IPS-NIHi11 (cell line): ENCODE measurements at places on chromosomes 6 and 20.
A peak's percentile ranks its signal among the peaks of the same experiment; 100 is the strongest.

DNA sequence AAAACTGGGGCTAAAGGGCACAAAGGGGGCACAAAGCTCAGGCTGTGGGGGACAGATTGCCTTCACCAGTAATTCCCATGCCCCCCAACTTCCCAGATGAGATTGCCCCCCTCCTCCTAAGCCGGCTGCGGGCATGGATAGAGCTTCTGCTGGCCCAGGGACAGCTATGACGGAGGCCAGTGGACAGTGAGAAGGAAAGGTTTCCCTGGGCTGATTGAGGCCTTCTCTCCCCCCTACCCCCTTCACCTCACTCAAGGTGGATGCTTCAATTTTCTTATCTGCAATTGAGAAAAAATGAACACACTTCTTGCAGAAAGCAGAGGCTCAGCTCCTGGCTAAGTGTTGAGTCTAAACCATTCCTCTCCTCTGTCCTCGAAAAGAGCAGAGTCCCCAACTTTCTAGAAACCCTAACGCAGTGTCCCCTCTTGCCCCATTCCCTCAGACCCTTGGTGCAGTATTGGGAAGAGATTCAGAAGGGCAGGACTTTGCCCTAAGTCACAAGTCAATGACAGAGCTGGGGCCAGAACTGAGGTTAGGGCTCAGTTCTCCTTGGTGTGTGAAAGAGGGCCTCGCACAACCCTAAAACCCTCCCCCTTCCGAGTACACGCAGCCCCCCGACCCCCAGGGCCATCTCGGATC lies 808 bp downstream of the SDC4 start:
- no peak for DNase-seq

- DNase-seq, result no peak
Observed at GRCh38 chr6:153525998-153526397, 394.9 kb upstream of the RGS17 start.

DNA sequence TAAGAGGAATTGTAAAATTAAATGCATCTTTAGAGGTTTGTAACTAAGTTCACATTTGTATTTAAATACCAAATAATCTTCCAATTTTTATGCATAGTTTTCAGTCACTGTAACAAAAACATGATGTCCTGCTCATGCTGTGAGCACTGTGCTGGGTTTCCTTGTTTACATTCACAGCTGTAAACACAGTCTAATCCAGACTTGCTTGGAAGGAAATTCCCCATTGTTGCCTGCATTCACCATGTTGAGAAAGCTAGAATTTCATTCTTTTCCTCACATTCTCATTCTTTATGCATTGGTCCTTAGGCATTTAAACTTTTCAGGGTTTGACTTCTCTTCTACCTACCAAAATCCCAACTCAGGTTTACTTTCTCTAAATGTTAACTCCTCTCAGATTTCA lies 242.0 kb upstream of the TBX18 start:
- DNase-seq, result peak; percentile 29

- DNase-seq, result no peak
Observed at GRCh38 chr20:14724036-14724435, 386.6 kb upstream of the FLRT3 start.

- no peak for DNase-seq
Observed at GRCh38 chr6:44050872-44051505, 76.3 kb downstream of the MRPL14 start.

DNA sequence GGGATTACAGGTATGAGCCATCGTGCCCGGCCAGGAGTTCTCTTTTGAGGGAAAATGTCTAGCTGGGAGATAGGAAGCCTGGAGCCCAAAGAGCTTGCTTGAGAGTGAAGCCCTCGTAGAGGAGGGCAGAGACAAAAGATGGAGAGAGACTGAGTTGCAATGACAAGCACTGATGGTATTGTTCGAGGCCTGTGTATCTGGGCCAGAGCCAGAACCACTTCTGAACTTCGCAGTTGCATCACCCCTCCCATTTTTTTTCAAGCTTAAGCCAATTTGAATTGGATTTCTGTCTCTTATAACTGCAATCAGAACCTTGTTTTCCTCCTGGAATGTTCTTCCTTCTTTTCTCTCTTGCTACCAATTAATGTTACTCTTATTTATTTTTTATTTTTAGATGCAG lies 83.1 kb downstream of the KCNB1 start:
- DNase-seq, result no peak

- DNase-seq, result no peak
Observed at GRCh38 chr6:164570801-164571200, 738.6 kb downstream of the C6orf118 start.

DNA sequence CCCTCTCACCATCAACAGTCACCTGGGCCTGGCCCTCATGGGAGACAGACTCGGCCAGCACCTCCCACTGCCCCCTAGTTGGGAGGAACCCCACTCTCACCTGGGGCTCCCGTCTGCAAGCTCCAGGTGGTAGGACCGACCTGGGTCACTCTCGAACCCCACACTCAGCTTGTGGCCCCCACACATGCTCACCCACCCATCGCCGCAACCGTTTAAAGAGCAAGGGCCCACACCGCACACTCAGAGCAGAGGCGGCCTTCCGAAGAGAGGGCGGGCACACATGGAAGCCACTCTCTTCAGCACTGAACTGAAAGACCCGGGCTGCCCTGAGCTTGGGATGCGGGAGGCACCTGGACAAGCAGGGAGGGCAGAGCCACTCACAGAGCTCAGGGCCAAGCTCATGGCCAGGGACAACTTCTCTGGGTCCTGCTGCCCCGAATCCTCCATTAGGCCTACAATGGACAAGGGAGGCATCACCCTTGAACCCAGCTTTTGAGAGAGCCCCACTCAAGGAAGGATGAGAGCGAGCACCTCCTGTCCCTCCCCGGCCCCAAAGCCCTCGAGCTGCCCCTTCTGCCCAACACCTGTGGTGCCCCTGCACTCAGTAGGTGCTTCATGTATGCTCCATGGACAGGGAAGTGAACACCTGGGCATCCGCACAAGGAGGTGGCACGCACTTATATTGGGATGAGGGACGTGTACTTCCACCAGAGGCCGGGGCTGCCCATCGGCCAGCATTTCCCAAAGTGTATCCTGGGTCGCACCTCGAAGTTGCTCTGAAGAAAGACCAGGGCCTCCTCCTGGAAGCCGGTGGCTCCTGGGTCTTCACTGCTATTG lies 50.4 kb downstream of the YTHDF1 start:
- DNase-seq, result no peak

GRCh38 chr6:96171112-96171511 lies 155.3 kb downstream of the FUT9 start:
- no peak for DNase-seq

DNA sequence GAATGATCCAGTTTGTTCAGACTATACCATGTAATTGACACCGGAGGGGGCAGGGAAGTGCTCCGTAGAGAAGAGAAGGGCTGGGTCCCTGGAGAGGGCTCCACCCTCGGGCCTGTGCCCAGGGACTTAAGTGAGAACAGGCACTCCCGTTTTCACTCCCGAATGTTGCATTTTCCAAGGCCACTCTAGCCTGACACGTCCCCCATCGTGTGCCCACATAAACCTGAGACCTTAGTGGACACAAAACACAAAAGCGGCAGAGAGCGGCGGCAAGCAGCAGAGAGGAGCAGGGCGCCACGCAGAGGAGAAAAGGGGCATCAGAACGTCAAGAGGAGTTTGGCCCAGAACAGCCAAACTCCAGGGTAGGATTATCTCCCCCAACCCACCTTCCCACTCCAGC lies 1405.1 kb downstream of the GRIK2 start:
- DNase-seq, result peak; percentile 53

DNA sequence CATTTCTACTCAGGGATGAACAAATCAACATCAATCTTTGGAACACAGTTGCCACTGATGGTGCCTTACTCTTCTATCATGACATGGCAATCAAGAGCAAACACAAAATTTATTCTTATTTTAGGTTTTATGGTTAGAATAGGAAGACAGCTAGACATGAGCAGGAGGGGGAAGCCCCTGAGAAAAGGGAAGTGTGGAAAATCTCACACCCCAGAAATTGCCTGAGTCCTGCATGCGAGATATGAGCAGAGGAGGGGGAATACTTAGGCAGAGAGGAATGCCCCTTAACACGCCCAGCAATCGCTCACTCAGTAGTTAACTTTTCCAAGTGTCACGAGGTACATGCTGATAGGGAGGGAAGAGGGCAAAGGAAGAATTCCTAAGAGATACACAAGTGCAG lies 79.3 kb downstream of the PLG start:
- DNase-seq, result no peak

GRCh38 chr6:167796192-167796981 lies 30.3 kb upstream of the AFDN start:
- DNase-seq, result no peak

- no peak for DNase-seq
Observed at GRCh38 chr6:107668743-107669474, 155.2 kb downstream of the SCML4 start.

GRCh38 chr6:74550821-74551220 lies 655.0 kb downstream of the COL12A1 start:
- DNase-seq, result peak; percentile 3

DNA sequence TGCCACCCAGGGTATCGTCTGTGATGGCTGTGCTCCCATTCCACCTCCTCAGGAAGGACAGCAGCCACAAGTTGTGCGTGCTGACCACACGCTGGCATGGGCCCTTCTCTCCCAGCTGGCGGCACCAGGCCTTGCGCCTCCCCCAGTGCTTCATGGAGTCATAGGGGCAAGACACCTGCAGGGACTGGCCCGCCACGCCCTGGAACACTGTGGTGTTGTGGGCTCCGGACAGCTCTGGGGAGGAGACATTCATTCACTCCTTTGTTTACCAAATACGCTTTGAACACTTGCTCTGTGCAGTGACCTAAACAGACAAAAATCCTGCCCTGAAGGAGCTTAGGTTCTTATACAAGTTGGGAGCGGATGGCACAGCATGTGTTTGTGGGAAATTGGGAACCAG lies 1.5 kb downstream of the TREM2 start:
- no peak for DNase-seq

DNA sequence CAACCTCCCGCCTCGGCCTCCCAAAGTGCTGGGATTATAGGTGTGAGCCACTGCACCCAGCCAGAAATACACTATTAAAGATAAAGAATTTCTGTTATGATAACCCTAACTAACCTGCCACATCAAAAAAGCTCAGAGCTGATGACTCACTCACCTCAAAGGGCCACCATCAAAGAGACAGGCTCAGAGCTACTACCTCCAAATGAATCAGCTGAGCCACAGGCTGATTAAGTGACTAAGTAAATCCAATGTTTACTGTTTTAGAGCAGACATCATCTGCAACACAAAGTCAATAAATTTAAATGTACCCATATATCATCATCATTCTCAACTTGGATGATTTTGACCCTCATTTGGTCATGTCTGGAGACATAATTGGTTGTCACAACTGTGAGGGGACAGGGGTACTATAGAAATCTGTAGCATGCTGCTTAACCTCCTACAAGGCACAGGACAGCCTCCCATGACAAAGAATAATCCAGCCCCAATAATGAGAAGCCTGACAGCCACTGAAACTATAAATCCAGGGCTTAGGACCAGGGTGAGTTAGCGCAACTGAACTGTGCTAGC lies 106.5 kb downstream of the ATP9A start:
- no peak for DNase-seq

- DNase-seq, result no peak
Observed at GRCh38 chr20:31979713-31980426, 11.9 kb downstream of the XKR7 start.

- DNase-seq, result no peak
Observed at GRCh38 chr6:40325791-40326190, 261.4 kb downstream of the LRFN2 start.

DNA sequence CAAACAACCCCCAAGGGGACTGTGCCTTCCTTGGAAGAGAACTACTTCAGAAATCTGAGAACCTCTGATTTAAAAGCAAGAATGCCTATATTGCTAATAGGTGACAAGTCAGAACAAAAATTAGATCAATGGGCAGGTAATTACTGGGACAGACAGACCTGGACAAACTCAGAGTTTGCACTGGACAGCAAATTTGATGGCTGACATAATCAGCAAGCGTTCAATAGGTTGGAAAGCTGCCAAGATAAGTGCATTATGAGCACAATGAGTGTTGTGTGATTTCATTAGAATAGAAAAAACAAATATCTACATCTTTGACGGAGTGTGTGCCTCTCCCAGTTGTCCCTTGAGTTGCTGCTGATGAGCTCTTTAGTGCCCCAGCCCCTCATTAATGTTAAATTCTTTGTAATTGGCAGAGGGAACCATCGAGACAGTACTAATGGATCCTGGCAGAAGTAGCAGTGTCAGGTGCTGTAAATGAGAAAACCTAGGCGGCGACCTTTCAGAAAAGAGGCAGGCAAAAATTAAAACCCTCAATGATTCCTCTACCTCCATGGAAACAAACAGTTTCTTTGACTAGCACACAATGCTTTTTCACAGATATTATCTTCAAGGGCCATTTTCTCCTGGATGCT lies 116.5 kb upstream of the COL21A1 start:
- DNase-seq, result no peak

- no peak for DNase-seq
Observed at GRCh38 chr20:54419531-54419930, 55.9 kb upstream of the DOK5 start.

- no peak for DNase-seq
Observed at GRCh38 chr6:90326404-90327057, 29.9 kb upstream of the BACH2 start.

- peak; percentile 70 for DNase-seq
Observed at GRCh38 chr6:166307082-166308032, 835 bp downstream of the PRR18 start.

DNA sequence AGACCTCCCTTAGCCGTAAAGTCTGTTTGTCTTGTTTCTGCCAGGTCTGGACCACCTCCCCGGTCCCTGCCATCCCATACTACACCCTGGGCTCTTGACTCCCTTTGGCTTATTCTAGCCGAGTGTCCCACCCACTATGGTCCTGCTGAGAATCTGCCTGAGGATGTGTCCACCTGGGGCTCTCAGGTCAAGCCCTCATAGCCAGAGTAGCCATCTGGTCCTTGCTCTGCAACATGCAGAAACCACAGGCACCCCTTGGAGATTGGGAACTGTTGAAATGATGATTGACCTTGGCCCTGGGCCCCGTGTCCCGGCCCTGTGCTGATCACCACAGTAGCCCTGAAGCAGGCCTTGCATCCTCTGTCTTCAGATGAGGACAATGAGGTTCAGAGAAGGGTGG lies 44.0 kb downstream of the VSTM2L start:
- DNase-seq, result no peak

GRCh38 chr20:54681869-54682268 lies 206.5 kb downstream of the DOK5 start:
- no peak for DNase-seq

GRCh38 chr6:40882323-40882997 lies 156.6 kb downstream of the UNC5CL start:
- no peak for DNase-seq
